Activated T-cell treated with anti-CD3 and anti-CD28 coated beads, Interleukin-2, amount 50 U/mL, for 24 hours (primary cell): ENCODE measurements at places on chromosomes 13 and 19.

- H3K27ac ChIP-seq = peak overlapping the region; percentile 26
- peaks cover 34% of the 10 kb centered on the region for H3K4me1 ChIP-seq
- DNase-seq = no peak
- H3K4me3 ChIP-seq = no peak overlapping the region
- H3K27me3 ChIP-seq = no peaks in the 10 kb centered on the region
Observed at GRCh38 chr19:8310342-8311055, 2.3 kb upstream of the CD320 start.

GRCh38 chr13:46624353-46624752, 71.4 kb downstream of the LRCH1 start:
- no peaks in the 10 kb centered on the region for H3K36me3 ChIP-seq
- H3K4me1 ChIP-seq = peaks cover 68% of the 10 kb centered on the region
- no peak for DNase-seq
- H3K27me3 ChIP-seq = no peaks in the 10 kb centered on the region

DNA sequence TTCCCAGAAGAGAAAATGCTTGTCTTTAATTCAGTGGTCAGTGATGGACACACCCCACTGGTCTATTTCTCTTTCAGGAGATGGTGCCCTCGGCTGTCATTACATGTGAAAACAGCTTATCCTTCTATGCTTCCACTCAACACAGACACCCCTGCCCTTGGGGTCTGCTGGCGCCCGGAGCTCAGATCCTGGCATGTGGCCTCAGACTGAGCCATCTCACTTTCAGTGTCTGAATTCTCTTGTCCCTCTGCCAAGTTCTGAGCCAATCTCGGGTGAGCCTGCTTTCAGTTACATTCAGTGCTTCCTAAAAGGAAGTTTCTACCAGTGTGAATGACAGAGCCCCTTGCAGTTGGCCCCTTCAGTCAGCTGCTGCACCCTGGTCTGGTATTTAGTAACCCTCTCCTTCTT, 293.6 kb downstream of the DNAJC15 start:
- no peak overlapping the region for H3K27ac ChIP-seq
- no peaks in the 10 kb centered on the region for H3K4me1 ChIP-seq
- H3K36me3 ChIP-seq = no peaks in the 10 kb centered on the region
- H3K27me3 ChIP-seq = peaks cover 6% of the 10 kb centered on the region
- DNase-seq = no peak

- peak within 1 kb of the TSS; percentile 58 for H3K4me3 ChIP-seq
- H3K4me1 ChIP-seq = peaks cover 70% of the 10 kb centered on the region
- H3K27me3 ChIP-seq = peaks cover 45% of the 10 kb centered on the region
- peak within 1 kb of the TSS; percentile 31 for H3K27ac ChIP-seq
- H3K36me3 ChIP-seq = no peaks in the 10 kb centered on the region
Observed at GRCh38 chr19:40601134-40601974, at the start of gene LTBP4. LTBP4 (plus strand) TSS chr19:40601369; CDS start chr19:40601388, 19 bp downstream.

DNA sequence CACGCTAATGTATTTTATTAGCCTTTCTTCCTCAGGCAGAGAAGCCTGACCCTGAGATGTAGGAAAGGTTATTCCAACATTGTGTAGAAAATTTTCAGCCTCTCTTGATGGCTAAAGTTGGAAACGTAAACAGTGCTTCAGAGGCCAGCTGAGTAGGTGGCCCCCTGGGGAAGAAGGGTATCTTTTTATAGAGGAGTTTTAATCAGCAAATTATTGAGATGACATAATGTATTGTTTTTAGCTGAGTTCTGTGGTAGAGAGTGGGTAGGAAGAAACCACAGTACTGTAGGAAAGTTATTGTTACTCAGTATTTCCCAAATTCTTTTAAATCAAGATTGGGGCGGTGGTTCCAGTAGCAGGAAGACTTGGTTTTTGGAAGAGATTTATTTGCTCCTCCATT, 268.8 kb downstream of the DLEU7 start:
- H3K4me1 ChIP-seq = peaks cover 1% of the 10 kb centered on the region
- peaks cover 9% of the 10 kb centered on the region for H3K27me3 ChIP-seq
- H3K27ac ChIP-seq = no peak overlapping the region

GRCh38 chr13:30715837-30716236, 19.5 kb upstream of the ALOX5AP start:
- no peaks in the 10 kb centered on the region for H3K36me3 ChIP-seq
- DNase-seq = no peak
- no peak overlapping the region for H3K4me3 ChIP-seq
- H3K27ac ChIP-seq = no peak overlapping the region
- no peaks in the 10 kb centered on the region for H3K27me3 ChIP-seq
- peaks cover 27% of the 10 kb centered on the region for H3K4me1 ChIP-seq

GRCh38 chr13:107170270-107170931, 602.5 kb upstream of the ARGLU1 start:
- DNase-seq = no peak
- no peaks in the 10 kb centered on the region for H3K36me3 ChIP-seq
- H3K27ac ChIP-seq = no peak overlapping the region

DNA sequence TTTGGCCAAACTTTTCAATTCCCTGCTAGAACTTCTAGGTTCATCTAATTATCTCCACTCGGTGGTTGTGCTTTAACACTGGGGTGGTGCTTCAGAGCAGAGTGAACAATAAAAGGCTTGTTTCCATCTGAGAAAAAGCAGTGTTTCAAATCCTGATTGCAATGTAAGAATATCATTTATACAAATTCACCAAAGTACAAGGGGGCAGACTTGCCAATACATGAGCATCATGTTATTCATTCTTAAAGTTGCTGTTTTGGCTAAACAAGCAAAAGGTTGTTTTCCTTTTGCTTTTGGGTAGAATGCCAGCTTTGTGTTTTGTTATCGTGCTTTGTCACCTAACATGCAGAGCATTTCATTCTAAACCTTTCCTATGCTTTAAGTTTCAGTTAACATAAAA, 78.5 kb upstream of the UBAC2 start:
- peaks cover 59% of the 10 kb centered on the region for H3K4me1 ChIP-seq
- no peaks in the 10 kb centered on the region for H3K27me3 ChIP-seq
- H3K27ac ChIP-seq = no peak overlapping the region
- H3K36me3 ChIP-seq = peaks cover 6% of the 10 kb centered on the region

DNA sequence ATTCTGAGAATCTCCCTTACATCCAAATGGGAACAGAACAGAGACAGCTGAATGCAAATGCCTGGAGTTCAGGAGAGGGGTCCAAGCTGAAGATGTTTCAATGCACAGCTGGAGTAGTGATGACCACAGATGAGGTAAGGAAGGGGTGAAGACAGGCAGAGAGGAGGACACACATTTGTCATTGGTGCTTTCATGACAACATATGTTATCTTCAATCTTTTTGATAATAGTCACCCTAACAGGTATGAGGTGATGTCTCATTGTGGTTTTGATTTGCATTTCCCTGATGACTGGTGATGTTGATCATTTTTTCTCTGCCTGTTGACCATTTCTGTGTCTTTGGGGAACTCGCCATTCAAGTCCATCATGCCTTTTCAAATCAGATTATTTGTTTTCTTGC, 19.2 kb downstream of the SIGLEC7 start:
- no peaks in the 10 kb centered on the region for H3K36me3 ChIP-seq
- no peak overlapping the region for H3K4me3 ChIP-seq
- peaks cover 10% of the 10 kb centered on the region for H3K4me1 ChIP-seq
- H3K27me3 ChIP-seq = no peaks in the 10 kb centered on the region

- DNase-seq = peak; percentile 80
- no peak overlapping the region for H3K27ac ChIP-seq
- no peak overlapping the region for H3K4me3 ChIP-seq
- peaks cover 3% of the 10 kb centered on the region for H3K4me1 ChIP-seq
Observed at GRCh38 chr19:34041925-34042521, 130.3 kb upstream of the LSM14A start.

GRCh38 chr19:51040151-51040550, 5.3 kb upstream of the KLK12 start:
- peaks cover 3% of the 10 kb centered on the region for H3K27me3 ChIP-seq
- no peak overlapping the region for H3K27ac ChIP-seq

- no peaks in the 10 kb centered on the region for H3K36me3 ChIP-seq
- H3K4me3 ChIP-seq = no peak overlapping the region
- H3K27me3 ChIP-seq = peaks cover 56% of the 10 kb centered on the region
Observed at GRCh38 chr19:51458899-51459505, 748 bp upstream of the SIGLEC8 start.

- H3K36me3 ChIP-seq = peaks cover 85% of the 10 kb centered on the region
- DNase-seq = no peak
- no peaks in the 10 kb centered on the region for H3K4me1 ChIP-seq
- H3K27ac ChIP-seq = no peak overlapping the region
- H3K4me3 ChIP-seq = no peak overlapping the region
- H3K27me3 ChIP-seq = no peaks in the 10 kb centered on the region
Observed at GRCh38 chr13:36950920-36951319, 30.9 kb upstream of the SMAD9 start.

- H3K4me3 ChIP-seq = no peak overlapping the region
- H3K36me3 ChIP-seq = no peaks in the 10 kb centered on the region
- DNase-seq = no peak
- H3K4me1 ChIP-seq = peaks cover 7% of the 10 kb centered on the region
- peaks cover 12% of the 10 kb centered on the region for H3K27me3 ChIP-seq
- H3K27ac ChIP-seq = no peak overlapping the region
Observed at GRCh38 chr13:25753976-25754375, 297.8 kb downstream of the SHISA2 start.

- H3K36me3 ChIP-seq = peaks cover 9% of the 10 kb centered on the region
Observed at GRCh38 chr13:100212904-100213553, 124.1 kb downstream of the PCCA start.

GRCh38 chr13:102289606-102290005, 112.2 kb downstream of the FGF14 start:
- no peak for DNase-seq
- no peak overlapping the region for H3K27ac ChIP-seq
- H3K4me1 ChIP-seq = no peaks in the 10 kb centered on the region
- peaks cover 4% of the 10 kb centered on the region for H3K27me3 ChIP-seq

- DNase-seq = no peak
- H3K27ac ChIP-seq = no peak overlapping the region
- H3K4me3 ChIP-seq = no peak overlapping the region
- no peaks in the 10 kb centered on the region for H3K36me3 ChIP-seq
- H3K27me3 ChIP-seq = no peaks in the 10 kb centered on the region
- H3K4me1 ChIP-seq = no peaks in the 10 kb centered on the region
Observed at GRCh38 chr13:53238261-53238660, 209.6 kb downstream of the OLFM4 start.

GRCh38 chr13:95111608-95112007, 189.6 kb downstream of the ABCC4 start:
- no peaks in the 10 kb centered on the region for H3K27me3 ChIP-seq
- H3K27ac ChIP-seq = no peak overlapping the region
- no peak overlapping the region for H3K4me3 ChIP-seq
- DNase-seq = no peak
- H3K4me1 ChIP-seq = no peaks in the 10 kb centered on the region
- H3K36me3 ChIP-seq = peaks cover 74% of the 10 kb centered on the region

GRCh38 chr19:55113570-55114039, 3.8 kb downstream of the PPP1R12C start:
- peaks cover 34% of the 10 kb centered on the region for H3K4me1 ChIP-seq
- H3K4me3 ChIP-seq = no peak overlapping the region
- H3K36me3 ChIP-seq = peaks cover 59% of the 10 kb centered on the region
- H3K27ac ChIP-seq = no peak overlapping the region
- no peak for DNase-seq
- no peaks in the 10 kb centered on the region for H3K27me3 ChIP-seq

DNA sequence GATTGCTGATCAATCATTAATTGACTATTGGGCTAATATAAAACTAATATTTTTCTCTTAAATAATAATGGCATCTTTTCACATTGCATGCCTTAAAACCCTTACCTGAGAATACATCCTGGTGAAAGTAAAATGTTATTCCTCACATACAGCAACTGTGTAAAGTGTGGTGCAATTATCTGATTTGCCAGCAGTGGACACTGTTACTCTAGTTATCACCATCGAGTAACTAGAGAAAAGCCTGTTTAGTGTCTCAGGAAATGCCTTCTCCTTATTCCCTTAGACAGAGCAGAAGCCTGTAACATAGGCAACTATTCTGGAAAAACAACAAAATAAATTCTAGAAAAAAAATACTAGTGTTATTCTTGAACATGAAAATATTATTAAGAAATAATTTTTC, 459.8 kb downstream of the FGF14 start:
- H3K4me3 ChIP-seq = no peak overlapping the region
- no peak overlapping the region for H3K27ac ChIP-seq
- H3K27me3 ChIP-seq = peaks cover 12% of the 10 kb centered on the region
- no peak for DNase-seq

GRCh38 chr13:73251626-73252265, 192.9 kb downstream of the KLF5 start:
- H3K4me1 ChIP-seq = peaks cover 2% of the 10 kb centered on the region
- H3K27me3 ChIP-seq = no peaks in the 10 kb centered on the region
- H3K36me3 ChIP-seq = no peaks in the 10 kb centered on the region
- no peak overlapping the region for H3K27ac ChIP-seq

DNA sequence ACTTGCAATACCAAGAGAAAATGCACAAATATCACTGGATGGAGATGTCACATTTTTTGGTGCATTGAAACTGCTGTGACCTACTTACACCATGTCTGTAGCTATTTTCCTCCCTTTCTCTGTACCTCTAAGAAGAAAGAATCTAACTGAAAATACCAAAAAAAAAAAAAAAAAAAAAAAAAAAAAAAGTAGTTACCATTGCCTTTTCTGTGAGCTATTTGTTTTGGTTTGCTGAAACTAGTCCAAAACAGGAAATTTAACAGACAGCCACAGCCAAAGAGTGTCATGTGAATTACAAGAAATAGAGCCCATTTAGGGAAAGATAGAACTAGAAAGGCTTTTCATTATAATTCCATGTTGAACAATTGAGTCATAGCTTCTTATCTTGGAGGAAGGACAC, 37.3 kb downstream of the TNFSF13B start:
- peaks cover 13% of the 10 kb centered on the region for H3K36me3 ChIP-seq
- no peak overlapping the region for H3K4me3 ChIP-seq
- no peak for DNase-seq
- no peaks in the 10 kb centered on the region for H3K27me3 ChIP-seq

DNA sequence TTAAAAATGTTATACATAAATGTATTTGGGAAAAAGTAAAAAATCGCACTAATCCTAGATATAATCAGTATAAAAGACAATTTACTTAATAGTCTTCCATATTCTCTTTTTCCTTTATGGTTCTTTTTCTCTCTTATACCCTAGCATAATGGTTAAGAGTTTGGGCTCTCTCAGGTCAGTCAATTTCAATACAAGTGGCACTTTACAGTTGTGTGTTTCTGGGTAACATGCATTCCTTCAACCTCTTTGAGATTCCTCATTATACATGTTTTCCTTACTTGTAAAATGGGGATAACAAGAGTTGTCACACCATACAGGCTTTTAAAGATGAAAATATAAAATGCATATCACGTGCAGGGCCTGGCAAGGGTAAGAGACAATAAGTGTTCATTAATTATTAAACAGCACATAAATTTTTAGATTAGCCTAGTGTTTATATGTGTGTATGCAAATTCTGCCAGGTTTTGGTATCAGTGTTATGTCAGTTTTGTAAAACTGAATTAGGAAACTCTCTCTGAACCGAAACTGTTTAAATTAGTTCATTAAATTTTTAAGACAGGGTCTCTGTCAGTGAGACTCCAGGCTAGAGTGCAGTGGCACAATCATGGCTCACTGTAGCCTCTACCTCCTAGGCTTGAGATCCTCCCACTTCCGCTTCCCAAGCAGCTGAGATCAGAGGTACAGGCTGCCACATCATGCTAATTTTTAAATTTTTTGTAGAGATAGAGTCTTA, 49.8 kb downstream of the ELF1 start:
- peak overlapping the region; percentile 72 for H3K27ac ChIP-seq
- H3K4me3 ChIP-seq = peak overlapping the region; percentile 18
- peaks cover 42% of the 10 kb centered on the region for H3K36me3 ChIP-seq
- peaks cover 96% of the 10 kb centered on the region for H3K4me1 ChIP-seq
